SK-N-SH (cell line): ENCODE measurements at places on chromosomes 5 and 9. TPM values are rescaled to one million over a fixed set of nuclear protein-coding genes. Genes with fewer than 3 reads are reported as not detected.

The IQGAP2 gene
- 2.1 and 2.6 TPM in 2 replicates for polyA plus RNA-seq

- H3K27me3 ChIP-seq = no peaks in the 10 kb centered on the region
- H3K4me1 ChIP-seq = peaks cover 20% of the 10 kb centered on the region
- H3K27ac ChIP-seq = peak within 1 kb of the TSS; percentile 89
- peak; percentile 93 for DNase-seq
- no peaks in the 10 kb centered on the region for H3K36me3 ChIP-seq
- peak within 1 kb of the TSS; percentile 72 for H3K4me3 ChIP-seq
These were observed at the start of gene PAM for GRCh38 chr5:102754767-102755431. Gene PAM (plus strand): TSS chr5:102755305. CDS start chr5:102866196, 110,891 bp downstream.

The KIF20A gene
- 16.0 and 17.4 TPM in 2 replicates for polyA plus RNA-seq

DNA sequence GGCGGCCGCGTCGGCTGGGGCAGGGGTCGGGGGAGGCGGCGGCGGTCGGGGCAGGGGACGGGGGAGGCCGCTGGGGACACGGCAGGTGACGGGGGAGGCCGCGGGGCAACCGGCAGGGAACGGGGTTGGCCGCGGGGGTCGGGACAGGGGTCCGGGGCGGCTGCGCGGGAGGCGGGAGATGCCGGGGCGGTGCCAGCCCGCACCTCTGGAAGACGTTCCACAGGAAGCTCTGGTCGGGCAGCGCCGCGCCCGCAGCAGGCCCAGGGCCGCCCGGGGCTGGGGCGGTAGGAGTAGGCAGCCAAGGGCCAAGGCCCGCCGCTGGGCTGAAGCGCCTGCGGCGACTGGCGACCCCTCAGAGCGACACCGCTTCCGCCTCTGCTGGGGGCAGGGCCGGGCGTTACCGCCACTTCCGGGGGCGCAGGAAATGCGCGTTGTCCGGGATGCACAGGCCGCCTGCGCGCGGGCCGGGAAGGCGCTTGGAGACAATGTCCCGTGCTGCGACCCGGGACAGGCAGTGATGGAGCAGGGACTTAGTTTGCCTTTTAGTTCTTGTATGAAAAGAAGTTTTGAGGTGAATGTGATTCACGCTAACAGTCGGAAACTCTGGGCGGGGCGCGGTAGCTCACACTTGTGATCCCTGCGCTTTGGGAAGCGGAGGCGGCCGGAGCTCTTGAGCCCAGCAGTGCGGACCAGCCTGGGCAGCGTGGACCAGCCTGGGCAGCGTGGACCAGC lies 110.0 kb upstream of the LPCAT1 start:
- H3K4me3 ChIP-seq = peak overlapping the region; percentile 68
- no peaks in the 10 kb centered on the region for H3K4me1 ChIP-seq
- no peaks in the 10 kb centered on the region for H3K36me3 ChIP-seq
- DNase-seq = peak; percentile 93
- H3K27me3 ChIP-seq = no peaks in the 10 kb centered on the region

DNA sequence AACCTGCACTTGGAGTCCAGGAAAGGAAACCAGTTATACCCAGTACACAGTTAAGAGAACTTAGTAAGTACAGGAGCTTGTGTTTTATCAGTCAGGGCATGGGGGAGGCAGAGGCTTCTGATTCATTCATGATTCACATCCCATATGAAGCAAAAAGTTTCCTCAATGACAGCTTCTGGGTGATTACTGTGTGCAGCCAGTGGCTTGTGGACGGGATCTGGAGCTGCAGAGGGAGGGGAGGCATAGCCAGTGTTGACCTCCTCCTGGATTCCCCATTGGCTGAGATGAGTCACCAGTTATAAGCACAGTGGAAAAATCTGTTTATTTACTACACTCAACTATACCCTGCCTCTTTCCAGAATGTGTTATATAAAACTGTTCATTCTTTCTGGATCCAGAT lies 17.7 kb downstream of the IL31RA start:
- no peaks in the 10 kb centered on the region for H3K27me3 ChIP-seq
- peak overlapping the region; percentile 61 for H3K27ac ChIP-seq
- H3K4me3 ChIP-seq = no peak overlapping the region
- H3K4me1 ChIP-seq = peaks cover 7% of the 10 kb centered on the region
- no peak for DNase-seq

The SHROOM1 gene
- 3.8 and 4.8 TPM in 2 replicates for polyA plus RNA-seq
